Peyer's patch (tissue), 4 donors: ENCODE measurements at places on chromosomes 5 and 9. TPM values are rescaled to one million over a fixed set of nuclear protein-coding genes. Genes with fewer than 3 reads are reported as not detected.

Gene DMRTA1
- total RNA-seq = 0.94 TPM

Gene TIFAB
- total RNA-seq = 0.83 TPM

Gene PCDHA11
- total RNA-seq = 0.53 TPM

GRCh38 chr5:146618434-146618833 is 102.4 kb upstream of the GPR151 start:
- H3K36me3 ChIP-seq = no peaks in the 10 kb centered on the region
- H3K27ac ChIP-seq = no peak overlapping the region
- H3K4me3 ChIP-seq = no peak overlapping the region
- no peak for DNase-seq
- H3K4me1 ChIP-seq = no peaks in the 10 kb centered on the region

DNA sequence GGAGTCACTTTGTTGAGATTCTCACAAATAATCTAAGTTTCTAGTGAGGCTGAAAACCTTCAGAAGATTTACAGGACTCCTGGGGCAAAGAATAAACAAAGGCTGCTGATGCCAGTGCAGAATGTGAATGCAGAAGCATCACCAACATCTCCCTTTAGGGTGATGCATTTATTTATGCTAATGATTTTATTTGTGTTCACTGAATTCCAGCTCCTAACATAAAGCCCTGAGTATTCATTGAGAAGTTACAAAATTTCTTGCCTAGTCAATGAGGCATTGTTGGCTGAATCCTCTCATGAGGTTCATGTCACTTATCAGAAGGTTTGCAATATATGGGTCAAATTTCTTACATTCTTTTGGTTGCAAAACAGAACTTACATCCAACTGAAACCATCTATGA is 70.0 kb downstream of the GRIN3A start:
- H3K27me3 ChIP-seq = no peaks in the 10 kb centered on the region
- H3K27ac ChIP-seq = no peak overlapping the region
- H3K36me3 ChIP-seq = no peaks in the 10 kb centered on the region
- DNase-seq = no peak
- no peaks in the 10 kb centered on the region for H3K4me1 ChIP-seq

DNA sequence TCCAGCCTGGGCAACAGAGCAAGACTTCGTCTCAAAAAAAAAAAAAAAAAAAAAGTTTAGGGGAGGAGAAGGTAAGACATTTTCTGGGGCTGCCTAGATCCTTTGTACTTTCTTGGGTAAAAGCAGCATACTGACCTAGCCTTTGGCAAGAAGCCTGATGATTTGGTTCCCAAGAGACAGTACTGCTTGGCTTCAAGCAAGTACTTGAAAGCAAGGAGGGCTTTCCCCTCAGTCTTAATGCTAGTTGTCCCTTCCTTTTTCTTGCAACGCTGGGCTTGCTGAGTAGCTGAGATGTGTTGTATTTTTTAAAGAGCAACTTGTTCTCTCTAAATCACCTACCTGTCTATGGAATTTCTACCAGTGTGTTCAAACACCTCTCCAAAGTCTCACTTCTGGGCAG is 76.2 kb downstream of the INSYN2B start:
- no peaks in the 10 kb centered on the region for H3K36me3 ChIP-seq
- no peak for DNase-seq
- no peak overlapping the region for H3K27ac ChIP-seq
- H3K4me1 ChIP-seq = no peaks in the 10 kb centered on the region
- no peaks in the 10 kb centered on the region for H3K27me3 ChIP-seq

GRCh38 chr9:72997387-72997995 is 44.6 kb upstream of the ALDH1A1 start:
- no peak overlapping the region for H3K4me3 ChIP-seq
- H3K4me1 ChIP-seq = no peaks in the 10 kb centered on the region
- H3K36me3 ChIP-seq = no peaks in the 10 kb centered on the region
- H3K27ac ChIP-seq = no peak overlapping the region

DNA sequence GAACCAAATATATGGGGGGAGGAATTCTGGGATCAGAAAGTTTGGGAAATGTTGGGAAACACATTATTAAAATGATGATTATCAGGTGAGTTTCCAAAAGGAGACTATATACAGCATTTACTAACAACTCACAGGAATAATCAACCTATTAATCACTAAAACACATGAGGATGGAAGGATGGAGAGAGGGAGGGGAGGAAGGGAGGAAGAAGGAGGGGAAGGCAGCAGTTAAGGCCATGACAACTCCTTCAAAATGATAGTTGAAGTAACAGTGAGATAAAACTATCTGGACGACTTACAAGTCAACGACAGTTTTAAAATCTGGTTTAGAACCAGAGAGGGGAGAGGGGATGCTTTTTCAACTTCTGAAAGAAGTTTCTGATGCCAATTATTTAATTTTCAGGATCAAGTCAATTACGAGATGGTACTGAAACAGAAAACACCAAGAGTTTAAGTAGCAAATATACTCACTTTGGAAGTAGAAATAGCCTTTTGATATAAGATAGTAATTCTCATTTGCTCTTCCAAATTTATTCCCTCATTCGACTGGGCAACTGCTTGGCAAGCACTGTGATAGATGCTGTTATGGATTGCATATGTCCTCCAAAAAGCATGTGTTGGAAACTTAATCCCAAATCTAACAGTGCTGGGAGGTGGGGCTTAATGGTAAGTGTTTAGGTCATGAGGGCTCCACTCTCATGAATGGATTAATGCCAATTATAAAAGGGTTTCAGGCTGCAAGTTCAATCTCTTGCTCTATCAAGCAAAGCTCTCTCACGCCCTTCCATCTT is 30.4 kb downstream of the FBXW11 start:
- H3K36me3 ChIP-seq = no peaks in the 10 kb centered on the region
- H3K27me3 ChIP-seq = no peaks in the 10 kb centered on the region
- no peak overlapping the region for H3K4me3 ChIP-seq
- H3K4me1 ChIP-seq = peaks cover under 1% of the 10 kb centered on the region
- H3K27ac ChIP-seq = no peak overlapping the region
